ENCODE measurements at places on chromosomes 1 and 21. TPM values are rescaled to one million over a fixed set of nuclear protein-coding genes. Genes with fewer than 3 reads are reported as not detected.

GRCh38 chr1:98898940-98899339 is 105.7 kb downstream of the PLPPR5 start:
- DNase-seq = no peak

DNA sequence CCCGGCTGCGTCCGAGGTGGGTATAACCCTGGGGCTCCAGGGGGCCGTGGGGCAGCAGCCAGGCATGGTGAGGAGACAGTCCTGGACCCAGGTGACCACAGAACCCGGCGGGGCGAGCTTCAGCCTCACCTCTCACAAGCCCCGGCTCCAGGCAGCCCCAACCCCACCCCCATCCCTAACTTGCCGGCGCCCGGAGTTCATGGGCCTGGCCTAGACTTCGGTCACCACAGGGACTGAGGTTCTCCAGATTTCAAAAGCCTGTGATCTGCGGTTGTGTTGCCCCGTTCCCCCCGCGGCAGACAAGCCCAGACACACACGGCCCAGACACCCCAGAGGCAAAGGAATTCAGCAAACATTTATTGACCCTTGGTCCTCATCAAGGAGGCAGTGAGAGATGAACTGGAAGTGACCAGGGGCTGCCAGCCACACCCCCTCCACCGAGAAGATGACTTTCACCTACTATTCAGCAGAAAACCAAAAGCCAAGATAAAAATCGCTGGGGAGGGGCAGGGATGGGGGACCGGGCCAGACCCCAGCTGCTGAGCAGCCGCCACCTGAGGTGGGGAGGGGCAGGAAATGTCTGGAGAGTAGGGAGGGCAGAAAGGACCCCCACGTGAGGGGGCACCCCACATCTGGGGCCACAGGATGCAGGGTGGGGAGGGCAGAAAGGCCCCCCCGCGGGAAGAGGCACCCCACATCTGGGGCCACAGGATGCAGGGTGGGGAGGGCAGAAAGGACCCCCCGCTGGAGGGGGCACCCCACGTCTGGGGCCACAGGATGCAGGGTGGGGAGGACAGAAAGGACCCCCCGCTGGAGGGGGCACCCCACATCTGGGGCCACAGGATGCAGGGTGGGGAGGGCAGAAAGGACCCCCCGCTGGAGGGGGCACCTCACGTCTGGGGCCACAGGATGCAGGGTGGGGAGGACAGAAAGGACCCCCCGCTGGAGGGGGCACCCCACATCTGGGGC is 3.9 kb downstream of the HES4 start:
- no peak for DNase-seq

DNA sequence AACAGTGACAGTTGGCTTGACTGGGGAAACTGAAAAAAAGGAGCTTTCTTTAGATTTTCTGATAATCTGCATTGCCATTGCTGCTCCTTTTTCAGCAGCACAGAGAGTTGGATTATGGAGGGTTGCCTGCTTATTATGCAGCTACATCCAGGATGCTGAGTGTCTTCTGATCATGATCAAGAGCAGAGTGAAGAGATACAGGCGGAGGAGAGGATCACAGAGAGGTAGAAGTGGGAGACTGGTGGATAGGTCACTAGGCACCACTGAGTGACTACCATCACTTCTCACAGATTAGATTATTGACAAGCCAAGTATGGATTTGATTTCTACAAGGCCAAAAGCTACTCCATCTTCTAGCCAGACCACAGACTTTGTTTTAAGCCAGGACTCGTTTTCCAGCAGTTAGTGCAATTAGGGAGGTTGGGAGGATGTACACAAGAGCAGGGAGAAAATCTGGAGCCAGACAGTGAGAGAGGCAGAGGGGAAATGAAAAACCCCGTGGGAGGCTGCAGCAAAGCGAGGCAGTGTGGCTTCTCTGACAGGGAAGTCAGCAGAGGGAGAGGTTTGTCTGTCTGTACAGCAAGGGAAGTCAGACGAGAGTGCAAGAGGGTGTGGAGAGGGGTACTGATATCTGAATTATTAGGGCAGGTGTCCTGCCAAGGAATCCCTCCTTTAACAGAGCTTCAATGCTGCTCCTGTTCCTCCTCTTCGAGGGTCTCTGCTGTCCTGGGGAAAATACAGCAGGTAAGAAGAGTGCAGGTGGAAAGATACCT is at the start of gene CD1E:
TSS of gene CD1E (plus strand) at position 592 of the 773 bp plus-strand sequence. CDS start at position 687, 95 bp downstream.
- no peak for DNase-seq

DNA sequence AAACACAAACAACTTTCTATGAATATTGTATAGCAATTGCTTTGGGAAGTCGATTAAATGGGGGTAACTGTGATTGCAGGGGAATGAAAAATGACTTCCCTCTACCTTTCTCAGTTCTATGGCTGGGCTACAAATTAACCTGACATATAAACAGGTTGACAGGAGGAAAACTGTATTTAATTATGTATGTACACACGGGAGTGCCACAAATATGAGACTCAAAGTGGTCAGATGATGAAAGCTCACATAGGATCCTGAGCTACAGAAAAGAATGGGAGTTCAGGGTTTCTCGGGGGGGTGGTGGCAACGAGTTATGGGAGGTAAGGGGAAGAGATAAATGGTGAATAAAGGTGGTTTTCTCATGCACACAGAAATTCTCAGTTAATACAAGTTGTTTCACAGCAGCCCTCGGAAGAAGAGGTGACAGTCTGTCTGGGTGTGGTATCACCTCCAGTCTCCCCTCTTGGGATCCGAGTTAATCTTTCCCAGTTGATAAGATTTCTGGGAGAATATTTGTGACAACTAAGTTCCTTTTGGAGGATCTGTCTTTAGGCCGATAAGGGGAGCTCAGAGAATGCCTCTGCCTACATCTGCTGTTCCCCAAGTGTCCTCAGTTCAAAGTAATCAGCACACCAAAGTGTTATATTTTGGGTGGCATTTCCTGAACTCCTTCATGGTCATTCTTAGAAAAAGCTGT is 26.3 kb downstream of the GADD45A start:
- DNase-seq = no peak

The CIART gene
- total RNA-seq = 3.7 TPM

The CFAP107 gene
- not detected for total RNA-seq

The WLS gene
- 147 TPM for total RNA-seq

The CLCA4 gene
- not detected for total RNA-seq

Measured in neural crest cell (in vitro differentiated cells).